Activated CD4-positive, alpha-beta T cell treated with anti-CD3 and anti-CD28 coated beads for 1 hour (primary cell): ENCODE measurements at places on chromosomes 11 and 22.
A peak's percentile ranks its signal among the peaks of the same experiment; 100 is the strongest.

GRCh38 chr11:66418168-66418985, 2.5 kb upstream of the NPAS4 start:
- DNase-seq, result peak; percentile 20

DNA sequence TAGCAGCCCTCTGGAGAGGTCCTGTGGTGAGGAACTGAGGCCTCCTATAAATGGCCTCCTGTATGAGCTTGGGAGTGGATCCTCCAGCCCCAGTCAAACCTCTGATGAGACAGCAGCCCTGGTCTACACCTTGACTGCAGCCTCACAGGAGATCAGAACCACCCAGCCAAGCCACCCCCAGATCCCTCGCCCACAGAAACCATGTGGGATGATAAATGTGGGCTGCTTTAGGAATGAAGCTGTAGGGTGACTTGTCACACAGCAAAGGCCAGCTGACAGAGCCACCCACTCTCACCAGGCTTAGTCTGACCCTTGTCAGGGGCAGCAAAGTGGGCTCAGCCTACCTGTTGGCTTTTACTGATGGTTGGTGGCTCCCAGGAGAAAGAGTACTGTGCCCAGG, 6.5 kb upstream of the KCNQ1OT1 start:
- no peak for DNase-seq

DNA sequence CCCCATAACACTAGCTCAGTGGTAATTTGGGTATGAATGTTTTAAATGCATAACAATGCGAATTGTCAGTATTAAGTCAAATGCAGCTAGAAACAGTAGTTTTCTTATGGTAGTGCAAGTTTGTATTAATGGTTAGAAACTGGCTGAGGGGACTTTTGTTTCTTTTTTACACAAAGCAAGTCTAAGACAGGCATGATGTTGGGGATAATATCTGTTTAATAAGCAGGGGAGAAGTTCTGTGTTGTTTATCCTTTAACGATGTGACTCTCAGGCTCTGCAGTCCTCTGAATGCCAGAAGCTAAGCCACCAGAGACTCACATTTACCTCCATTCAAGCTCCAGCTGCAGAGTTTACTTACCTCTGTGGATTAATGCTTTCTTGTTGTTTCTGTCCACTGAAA, 67.8 kb downstream of the SYT9 start:
- DNase-seq, result no peak

DNA sequence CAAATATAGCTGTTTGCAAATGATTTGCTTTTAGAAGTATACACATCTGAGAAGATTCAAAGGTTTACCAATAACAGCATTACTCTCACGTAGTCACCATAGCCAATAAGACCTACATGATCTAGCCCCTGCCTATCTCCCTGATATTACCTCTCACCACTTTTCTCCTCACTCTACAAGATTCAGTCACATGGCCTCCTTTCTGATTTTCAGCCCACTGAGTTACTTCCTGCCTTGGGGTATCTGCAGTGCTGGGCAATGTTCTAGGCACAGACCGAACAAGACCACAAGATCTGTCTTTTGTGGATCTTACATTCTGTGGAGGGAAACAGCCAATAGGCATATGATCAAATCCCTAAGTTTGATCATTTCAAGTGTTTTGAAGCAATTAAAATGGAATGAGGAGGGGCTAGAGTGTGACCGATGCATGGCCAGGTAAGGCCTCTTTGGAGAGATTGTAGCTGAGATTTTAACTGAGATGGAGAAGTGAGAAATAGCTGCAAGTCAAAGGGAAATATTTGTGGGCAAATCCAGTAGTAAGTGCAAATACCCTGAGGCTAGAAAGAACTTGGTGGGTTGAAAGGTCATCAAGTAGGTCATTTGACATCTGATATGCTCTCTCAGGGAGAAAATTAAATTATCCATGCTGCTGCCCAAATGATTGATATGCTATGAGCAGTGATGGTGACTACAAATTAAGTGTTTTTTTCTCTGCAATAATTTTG, 43.1 kb downstream of the ARL14EP start:
- DNase-seq, result no peak

GRCh38 chr11:131371791-131372104, 1.3 kb downstream of the NTM start:
- no peak for DNase-seq

- DNase-seq, result no peak
Measured at GRCh38 chr11:61023966-61024295, 52.5 kb downstream of the CD6 start.

DNA sequence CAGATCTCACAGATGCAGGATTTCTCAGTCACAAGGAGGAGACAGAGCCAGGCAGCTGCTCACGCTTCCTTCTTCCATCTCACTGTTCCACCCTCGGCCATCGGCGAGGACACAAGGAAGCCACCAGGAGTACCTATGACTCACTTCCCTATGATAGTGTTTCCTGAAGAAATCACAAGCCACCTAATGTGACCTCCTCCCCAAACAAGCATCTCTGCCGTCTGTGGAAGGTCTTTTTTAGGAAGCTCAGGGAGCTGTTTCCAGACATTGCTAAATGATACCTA, 672.7 kb downstream of the TBC1D22A start:
- no peak for DNase-seq

GRCh38 chr11:541433-541885, 4.1 kb downstream of the LRRC56 start:
- DNase-seq, result no peak

GRCh38 chr11:117062498-117062897, 35.7 kb downstream of the SIK3 start:
- no peak for DNase-seq

GRCh38 chr22:25564979-25565677, 653 bp downstream of the GRK3 start:
- no peak for DNase-seq

DNA sequence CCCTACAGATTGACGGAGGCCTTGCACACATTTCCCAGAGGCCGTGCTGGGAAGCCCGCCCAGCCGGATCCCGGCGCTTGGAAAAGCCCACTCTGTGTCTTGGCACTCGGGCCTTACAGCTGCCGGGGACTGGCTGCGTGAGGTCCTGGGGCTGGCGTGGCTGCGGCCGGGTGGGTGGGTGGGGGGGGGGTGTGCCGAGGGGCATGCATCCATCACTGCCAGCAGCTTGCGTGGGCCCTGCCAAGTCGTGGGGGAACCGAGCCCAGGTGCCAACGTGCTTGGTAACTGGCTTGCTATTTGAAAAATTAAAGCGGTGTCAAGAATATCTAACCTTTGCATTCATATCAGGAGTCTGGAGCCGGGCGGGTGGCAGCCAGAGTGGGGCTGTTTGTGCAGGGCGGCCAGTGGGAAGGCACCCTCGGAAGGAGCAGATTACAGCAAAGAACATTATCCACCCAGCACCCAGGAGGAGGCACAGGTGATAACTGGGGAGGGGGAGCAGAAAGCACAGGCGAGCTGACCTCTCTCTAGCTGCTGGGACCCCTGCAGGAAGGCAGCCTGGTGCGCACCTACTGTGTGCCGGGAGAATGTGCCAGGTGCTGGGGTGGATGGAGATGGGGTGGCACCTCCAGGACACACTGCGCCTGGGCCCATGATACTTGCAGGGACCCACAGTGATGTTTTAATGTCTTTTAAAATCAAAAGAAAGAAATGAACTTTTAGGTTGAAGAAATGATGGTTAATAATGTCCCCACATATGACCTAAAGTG, 28.5 kb upstream of the SMIM38 start:
- DNase-seq, result no peak

- DNase-seq, result no peak
Measured at GRCh38 chr11:15941206-15941770, 415.1 kb downstream of the SOX6 start.

- DNase-seq, result no peak
Measured at GRCh38 chr11:77386178-77386577, 84.7 kb upstream of the GDPD4 start.

GRCh38 chr22:29801153-29801552, 34.0 kb downstream of the UQCR10 start:
- DNase-seq, result no peak

GRCh38 chr22:39689421-39689820, 118.9 kb downstream of the CACNA1I start:
- DNase-seq, result no peak

- no peak for DNase-seq
Measured at GRCh38 chr22:45496451-45496941, 6.2 kb upstream of the FBLN1 start.

GRCh38 chr11:17403980-17404759, 15.7 kb upstream of the KCNJ11 start:
- no peak for DNase-seq

DNA sequence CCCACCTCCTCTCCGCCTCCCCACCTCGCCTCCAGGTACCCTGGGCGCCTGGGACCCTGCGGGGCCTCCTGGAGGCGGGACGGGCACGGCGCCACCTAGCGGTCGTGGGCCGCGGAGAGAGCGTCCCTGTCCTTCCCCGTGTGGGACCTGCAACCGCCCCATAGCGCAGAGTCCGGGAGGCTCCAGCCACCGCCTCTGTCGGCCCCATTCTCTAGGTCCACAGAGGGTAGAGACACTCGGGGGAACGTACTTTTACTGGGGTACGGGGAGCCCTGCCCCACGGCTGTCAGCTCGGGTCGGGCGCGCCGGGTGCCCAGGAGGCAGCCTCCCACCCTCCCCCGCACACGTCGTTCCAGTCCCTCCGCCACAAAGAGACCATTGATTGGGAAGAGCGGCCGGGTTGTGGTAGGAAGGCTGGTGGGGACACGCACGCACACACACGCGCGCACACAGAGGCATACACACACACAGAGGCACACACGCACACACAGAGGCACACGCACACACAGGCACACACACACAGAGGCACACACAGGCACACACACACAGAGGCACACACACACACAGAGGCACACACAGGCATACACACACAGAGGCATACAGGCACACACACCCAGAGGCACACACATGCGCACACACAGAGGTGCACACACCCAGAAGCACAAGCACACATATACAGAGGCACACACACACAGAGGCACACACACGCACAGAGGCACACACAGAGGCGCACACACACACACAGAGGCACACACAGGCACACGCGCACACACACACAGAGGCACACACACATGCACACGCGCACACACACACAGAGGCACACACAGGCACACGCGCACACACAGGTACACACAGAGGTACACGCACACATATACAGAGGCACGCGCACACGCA, 12.6 kb upstream of the NECTIN1 start:
- DNase-seq, result peak; percentile 46

GRCh38 chr22:39405346-39406085, 5.9 kb downstream of the TAB1 start:
- DNase-seq, result no peak

DNA sequence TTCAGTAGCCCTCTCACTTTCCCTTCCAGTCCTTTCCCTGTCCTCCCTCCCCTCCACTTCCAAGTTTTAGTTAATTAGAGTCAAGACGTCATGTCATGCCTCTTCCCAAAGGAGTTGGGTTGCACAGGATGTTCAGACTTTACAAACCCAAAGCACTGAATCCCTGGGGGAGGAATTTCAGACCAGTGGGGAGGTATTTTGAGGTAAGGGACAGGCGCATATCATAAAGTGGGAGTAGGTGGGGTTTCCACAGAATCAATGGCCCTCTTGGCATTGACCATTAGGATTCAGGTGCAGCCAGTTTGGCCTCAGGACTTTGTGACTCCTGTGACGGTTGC, 733 bp upstream of the ACP2 start:
- no peak for DNase-seq

DNA sequence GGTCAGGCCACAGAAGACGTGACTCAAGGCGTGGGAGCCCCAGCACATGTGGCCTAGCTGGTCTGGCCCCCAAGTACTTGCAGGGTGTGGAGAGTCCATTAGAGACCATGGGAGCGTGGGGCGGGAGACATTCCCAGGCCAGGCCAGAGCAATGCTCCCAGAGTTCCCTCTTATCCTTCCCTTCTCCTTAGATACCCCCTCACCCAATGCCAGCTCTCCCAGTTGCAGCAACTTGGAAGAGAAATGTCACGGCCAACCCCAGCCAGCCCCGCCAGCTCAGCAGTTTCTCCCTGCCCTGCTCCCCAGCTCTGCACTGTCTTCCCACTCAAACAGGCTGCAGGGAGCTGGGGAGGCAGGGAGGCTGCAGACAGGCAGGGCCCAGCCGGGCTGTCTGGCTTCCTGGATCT, 65.4 kb upstream of the TSPAN18 start:
- no peak for DNase-seq
